ENCODE measurements at places on chromosomes 3 and 15.

- DNase-seq: no peak
Observed at GRCh38 chr3:187016639-187017345, 86.5 kb downstream of the ST6GAL1 start.

- no peak for DNase-seq
Observed at GRCh38 chr15:70153921-70154717, 56.4 kb upstream of the TLE3 start.

GRCh38 chr3:39296197-39297077, 16.6 kb upstream of the CX3CR1 start:
- DNase-seq: no peak

DNA sequence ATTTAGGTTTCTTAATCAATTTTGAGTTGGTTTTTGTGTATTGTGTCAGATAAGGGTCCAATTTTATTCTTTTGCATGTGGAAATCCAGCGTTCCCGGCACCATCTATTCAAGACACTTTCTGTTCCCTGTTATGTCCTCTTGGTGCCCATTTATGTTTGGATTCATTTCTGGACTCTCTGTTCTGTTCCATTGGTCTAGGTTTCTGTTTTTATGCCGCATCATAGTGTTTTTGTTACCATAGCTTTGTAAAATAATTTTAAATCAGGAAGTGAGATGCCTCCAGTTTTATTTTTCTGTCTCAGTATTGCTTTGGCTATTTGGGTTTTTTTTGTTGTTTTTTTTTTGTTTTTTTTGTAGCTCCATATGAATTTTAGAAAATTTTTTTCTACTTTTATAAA, 97.1 kb downstream of the LRRC28 start:
- no peak for DNase-seq

- no peak for DNase-seq
Observed at GRCh38 chr3:149783576-149783975, 8.8 kb downstream of the ANKUB1 start.

DNA sequence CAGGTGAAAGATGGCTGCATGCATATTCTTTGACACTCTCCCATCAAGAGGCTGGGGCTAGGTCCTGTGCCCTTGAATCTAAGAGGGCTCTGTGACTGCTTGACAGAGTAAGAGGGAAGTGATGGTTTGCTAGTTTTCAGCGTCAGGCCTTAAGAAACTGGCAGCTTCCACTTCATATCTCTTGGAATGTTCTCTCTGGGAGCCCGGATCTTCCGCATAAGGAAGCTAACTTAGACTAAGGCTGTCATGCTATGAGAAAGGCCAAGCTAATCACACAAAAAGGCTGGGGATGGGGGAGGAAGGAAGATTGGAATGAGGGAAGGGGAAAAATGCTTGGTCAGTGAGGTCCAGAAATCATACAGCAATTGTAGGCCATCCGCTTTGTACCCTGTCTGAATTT, 50.0 kb downstream of the MB21D2 start:
- no peak for DNase-seq

Data from CD8-positive, alpha-beta T cell (primary cell).